ENCODE measurements at places on chromosomes 11 and 22.

- no peak for DNase-seq
Observed at GRCh38 chr22:33028234-33028633, 29.9 kb downstream of the SYN3 start.

DNA sequence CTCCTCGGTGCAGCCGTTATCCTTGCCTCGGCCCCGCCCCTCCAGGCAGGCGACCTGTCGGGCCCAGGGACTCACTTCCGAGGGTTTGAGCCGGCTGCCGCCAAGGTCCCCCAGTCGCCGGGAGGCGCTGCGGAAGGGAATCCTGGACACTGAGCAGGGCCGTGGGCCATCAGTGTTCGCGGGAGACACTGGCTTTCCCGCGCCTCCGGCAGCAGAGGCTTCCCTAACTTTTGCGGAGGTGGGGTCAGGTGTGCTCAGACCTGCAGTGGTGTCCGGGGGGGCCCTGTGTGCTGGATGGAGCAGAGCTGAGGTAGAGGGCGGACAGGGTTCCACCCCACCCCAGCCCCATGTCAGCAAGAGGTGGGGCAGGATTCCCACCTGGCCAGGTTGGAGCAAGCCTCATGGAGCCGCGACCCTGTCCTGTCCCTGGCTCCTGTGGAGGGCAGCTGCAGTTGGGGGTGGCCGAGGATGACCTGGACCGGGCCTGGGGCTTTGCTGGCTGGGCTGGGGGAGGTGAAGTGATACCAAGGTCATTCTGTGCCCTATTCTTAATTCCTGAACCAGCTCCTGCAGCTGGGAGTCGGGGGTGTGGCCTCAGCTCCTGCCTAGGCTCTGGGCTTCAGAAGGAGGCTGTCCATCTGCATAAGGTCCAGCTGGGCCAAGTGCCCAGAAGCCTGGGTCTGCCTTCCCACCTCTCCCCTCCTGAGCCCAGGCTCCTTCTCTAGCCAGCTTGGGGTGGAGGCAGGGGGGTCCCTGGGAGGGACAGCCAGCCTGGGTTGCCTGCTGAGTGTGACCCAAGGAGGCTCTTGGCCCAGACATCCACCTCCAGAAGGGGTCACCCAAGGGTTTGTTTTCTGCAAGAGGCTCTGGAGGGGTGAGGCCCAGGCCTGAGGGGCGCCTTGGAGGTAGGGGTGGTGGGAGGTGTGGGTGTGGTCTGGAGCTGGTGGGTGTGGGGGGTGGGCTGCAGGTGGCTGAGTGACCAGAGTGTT, 8.4 kb downstream of the TSPAN4 start:
- DNase-seq, result no peak

DNA sequence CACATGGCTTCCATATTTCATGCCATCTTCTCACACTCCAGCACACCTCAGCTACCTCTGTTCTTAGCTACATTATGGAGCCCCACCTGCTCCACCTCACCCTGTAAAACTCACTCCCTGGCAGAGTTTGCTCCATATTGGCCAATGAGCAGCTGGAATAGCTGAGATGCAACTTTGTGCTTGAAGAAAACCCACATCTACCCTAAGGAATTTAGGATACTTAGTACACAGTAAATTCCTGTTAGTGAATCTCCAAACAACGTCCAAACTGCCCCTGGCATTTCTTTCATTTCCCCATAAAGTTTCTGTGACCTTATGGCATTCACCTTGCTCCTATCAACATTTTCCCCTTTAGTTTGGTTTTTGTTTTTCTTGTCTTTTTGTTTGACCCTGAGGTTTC, 2.2 kb upstream of the VWCE start:
- no peak for DNase-seq

DNA sequence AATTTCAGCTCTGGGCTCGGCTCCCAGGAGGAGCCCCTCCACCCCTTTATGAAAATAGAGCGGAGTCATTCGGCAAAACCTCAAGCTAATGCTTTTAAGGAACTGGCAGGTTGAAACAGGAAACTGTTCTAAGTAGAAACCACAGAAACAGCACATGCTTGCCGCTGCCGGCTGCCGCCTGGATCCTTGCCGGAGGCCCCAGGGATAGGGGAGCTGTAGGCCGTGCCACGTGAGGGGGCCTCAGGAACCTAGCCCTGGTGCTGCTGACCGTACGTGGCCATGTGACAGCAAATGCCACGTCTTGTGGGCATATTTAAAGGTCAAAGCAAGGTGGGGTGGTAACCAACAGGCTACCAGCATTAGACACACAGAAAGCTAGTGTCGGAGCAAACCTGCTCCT, 77.9 kb upstream of the TIMP3 start:
- DNase-seq, result no peak

DNA sequence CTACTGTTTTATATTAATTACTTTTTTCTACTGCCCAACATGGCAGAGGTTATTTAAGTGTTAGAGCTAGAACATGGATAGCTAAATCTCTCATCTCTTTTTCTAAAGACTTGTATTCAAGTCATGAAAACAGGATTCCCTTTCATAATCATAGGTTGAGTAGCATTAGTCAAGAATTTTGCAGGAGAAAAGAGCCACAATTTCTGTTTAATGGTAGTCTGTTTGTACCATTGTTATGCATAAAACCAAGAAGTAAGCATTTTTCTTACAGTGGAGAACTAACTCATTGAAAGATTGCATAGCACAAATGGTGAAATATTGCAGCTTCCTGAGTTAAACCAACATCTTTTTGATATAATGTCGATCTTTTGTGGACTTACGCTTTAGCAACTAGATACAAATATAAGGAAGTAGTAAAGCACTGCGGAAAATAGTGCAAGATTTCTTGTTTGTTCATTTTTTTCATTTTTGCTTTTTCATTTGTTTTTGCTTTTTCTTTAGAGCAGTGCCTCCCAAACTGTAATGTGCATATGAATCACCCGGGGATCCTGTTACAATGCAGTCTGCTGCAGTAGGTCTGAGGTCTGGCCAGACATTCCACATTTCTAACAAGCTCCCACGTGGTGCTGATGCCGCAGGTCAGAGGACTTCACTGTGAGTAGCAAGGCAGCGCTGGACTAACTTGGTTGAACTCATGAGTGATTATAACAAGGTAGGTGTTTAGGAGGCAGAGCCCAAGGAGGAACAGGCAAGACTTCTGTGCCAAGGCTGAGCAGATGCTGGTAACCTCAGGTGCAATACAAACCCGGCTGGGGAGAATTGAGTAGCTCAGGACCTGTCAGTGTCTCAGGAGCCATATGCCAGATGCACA, 4.6 kb downstream of the ETS1 start:
- no peak for DNase-seq

DNA sequence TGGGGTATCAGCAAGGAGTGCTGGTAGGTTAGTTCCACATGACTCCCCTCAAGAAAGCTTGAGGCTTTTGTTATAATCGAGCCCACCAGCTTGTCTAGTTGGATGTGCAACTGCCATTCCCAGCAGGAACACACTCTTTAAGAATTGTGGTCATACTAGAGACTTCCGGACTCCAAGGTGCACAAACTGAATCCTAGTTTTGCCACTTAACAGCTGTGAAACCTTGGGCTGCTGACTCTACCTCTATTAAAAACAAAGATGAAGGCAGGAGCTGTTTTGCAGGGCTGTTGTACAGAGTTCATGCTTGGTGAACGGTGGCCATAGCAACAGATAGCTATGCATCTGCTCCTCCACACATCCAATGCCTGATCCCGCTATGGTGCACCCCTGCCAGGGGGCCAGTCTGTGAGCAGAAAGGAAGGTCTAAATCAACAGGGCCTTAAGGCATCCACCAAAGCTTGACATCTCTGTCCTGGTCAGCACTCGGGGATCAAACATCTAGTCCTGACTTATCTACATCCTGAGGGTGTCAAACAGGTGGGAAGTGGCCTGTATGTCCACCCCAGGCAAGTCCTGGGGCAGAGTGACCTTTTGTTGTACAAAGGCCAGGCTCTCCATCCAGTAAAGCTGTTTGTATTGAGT, 36.4 kb downstream of the DKK3 start:
- no peak for DNase-seq

- no peak for DNase-seq
Observed at GRCh38 chr11:326592-326841, 5.9 kb upstream of the IFITM3 start.

DNA sequence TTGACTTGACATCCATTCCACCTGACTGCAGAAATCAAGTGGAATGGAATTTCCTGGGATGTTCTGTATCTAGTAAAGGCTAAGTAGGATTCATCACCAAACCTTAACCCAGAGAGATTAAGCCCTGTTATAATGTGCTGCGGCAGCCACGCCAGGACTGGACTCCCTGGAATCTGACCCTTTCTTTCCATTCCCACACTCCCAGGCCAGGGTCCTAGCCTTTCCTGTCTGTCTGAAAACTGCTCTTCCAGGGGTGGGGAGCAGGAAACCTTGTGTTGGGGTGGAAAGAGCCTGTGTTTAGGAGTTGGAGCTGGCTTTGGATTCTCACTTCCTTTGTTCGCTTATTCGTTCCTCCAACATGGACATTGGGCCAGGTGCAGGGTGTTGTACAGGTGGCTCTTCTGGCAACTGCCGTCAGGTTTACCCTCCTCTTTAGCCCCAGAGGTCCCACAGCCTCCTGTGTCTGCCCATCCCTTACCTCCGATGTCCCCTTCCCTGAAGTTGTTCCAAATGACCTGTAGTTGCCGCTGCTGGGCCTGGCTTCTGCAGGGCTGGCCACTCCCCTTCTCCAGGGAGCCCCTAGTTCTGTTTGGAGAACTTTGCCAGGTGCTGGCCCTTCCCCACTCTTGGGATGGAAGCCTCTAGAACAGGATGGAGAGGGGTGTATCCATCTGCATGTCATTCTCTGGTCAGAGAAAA, 20.5 kb upstream of the PARVB start:
- DNase-seq, result no peak

DNA sequence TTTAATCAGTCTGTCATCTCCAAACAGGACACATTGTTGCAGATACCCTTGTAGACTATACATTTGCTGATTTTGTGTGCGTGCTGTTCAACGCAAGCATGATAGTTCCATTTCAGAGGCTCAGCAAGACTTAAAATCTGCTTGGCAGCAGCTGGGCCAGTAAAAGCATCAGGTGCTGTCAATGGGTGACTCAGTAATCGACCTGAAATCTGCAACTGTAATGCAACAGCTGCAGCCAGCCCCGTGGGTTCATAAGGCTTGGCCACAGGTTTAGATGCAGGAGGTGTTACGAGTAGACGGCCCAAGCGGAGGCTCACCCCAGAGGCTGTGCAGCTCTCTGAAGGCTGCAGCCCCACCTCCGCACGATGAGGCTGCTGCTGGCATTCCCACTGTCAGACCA, 84.6 kb downstream of the NTM start:
- no peak for DNase-seq

GRCh38 chr11:130029137-130029536, 26.5 kb upstream of the PRDM10 start:
- no peak for DNase-seq

- DNase-seq, result no peak
Observed at GRCh38 chr11:289398-289711, 429 bp downstream of the PGGHG start.

DNA sequence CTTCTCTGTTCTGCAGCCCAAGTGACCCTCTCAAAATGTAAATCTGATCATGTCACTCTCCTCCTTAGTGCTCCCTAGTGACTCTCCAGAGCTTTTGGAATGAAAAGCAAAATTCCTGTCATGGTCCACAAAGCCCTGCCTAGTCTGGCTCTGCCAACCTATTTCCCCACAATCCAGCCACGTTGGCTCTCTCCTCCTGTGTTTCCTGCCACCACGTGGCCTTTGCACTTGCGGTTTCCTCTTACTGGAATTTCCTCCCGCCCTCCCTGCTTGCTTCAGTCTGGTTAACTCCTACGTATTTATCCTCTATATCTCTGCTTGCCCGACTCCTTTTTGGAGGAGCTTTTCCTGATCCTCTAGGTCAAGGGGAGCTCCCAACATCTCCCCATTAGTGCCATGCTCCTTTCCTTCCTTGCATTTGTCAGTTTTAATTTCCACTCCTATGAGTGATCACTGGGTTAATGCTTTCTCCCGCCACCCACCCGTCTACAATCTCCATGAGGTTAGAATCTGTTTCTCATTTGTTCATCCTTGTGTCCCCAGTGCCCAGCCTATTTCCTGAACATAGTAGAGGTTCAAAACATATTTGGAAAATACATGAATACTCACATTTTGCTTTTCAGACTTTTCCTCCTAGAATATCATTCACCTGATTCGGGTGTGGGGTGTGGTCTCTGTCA, 11.5 kb downstream of the NNMT start:
- DNase-seq, result no peak

GRCh38 chr11:103525069-103525468, 415.8 kb downstream of the DYNC2H1 start:
- DNase-seq, result no peak

DNA sequence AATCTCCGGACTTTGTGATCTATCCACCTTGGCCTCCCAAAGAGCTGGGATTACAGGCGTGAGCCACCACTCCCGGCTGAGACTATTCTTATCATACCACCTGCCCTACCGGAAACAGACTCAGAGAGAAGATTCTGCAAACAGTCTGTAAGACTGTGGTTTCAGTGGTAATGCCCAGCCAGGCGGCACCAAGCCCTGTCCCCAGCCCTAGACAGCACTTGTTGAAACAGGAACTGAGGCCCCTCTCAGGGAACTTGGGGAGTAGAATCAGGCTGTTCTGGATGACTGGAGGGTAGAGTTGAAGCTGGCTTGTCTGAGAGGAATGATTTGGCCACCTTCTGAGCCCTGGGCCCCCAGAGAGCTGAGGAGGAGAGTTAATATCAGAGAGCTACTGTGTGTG, 1.3 kb upstream of the INSC start:
- no peak for DNase-seq

- no peak for DNase-seq
Observed at GRCh38 chr11:48341466-48341865, 16.7 kb downstream of the OR4C3 start.

GRCh38 chr11:59216641-59217564, 4.2 kb upstream of the MPEG1 start:
- DNase-seq, result no peak

GRCh38 chr11:44324222-44324621, 14.3 kb upstream of the ALX4 start:
- DNase-seq, result no peak

- DNase-seq, result no peak
Observed at GRCh38 chr22:43858156-43858895, 4.0 kb downstream of the SULT4A1 start.

- DNase-seq, result no peak
Observed at GRCh38 chr11:74546752-74547151, 45.6 kb upstream of the POLD3 start.

GRCh38 chr11:13668957-13669521, 571 bp downstream of the FAR1 start:
- DNase-seq, result no peak

GRCh38 chr11:74255741-74256375, 55.6 kb downstream of the P4HA3 start:
- DNase-seq, result no peak

DNA sequence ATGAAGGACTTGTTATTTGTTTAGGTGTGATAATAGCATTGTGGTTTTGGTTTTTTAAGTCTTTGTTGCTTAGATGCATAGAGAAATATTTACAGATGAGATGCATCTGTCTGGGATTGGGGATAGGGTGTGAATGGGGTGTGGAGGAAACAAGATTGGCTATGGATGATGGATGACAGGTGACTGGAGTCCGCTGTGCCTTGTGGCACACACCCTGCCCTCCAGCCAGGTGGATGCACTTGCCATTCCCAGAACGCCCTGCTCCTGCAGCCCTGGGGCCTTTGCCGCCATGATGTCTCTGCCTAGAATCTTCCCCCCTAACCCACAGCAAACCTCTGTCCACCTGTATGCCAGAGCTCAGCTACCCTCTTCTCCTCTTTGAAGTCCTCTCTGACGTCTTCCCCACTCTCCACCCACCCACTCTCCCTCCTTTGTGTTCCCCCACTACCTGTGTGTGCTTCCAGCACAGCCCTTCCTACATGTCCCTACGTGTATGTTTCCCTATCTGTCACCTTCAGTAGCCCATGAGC, 54.7 kb downstream of the WNT11 start:
- no peak for DNase-seq

All from cortex of kidney (tissue), 1 donor.